ENCODE measurements at places on chromosomes 2 and 18. TPM values are rescaled to one million over a fixed set of nuclear protein-coding genes. Genes with fewer than 3 reads are reported as not detected.

GRCh38 chr2:102606353-102606752, 13.0 kb upstream of the SLC9A2 start:
- DNase-seq: no peak

GRCh38 chr2:25098670-25099486, 57.0 kb downstream of the EFR3B start:
- no peak for DNase-seq

- DNase-seq: no peak
These were observed 243.8 kb downstream of the DLGAP1 start for GRCh38 chr18:4211111-4211837.

DNA sequence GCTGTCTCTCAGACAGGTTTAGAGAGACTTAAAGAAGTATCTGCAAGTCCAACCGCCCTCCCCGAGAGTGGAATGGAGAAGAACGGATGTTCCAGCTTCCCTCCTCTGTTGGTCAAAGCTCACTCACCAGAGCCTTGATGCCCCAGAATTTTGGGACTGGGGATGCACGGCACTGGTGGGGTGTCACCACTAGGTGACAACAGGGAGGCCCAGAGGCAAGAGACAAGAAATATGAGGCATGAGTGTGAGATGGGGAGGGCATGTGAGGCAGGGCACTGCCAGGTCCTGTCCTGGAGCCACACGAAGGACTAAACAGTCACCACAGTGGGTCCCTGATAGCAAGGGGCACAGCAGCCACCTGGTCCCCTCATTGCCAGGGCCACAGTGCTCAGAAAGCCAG, 35.1 kb upstream of the SH3BP4 start:
- no peak for DNase-seq

The PREPL gene
- 27.8 TPM for total RNA-seq

DNA sequence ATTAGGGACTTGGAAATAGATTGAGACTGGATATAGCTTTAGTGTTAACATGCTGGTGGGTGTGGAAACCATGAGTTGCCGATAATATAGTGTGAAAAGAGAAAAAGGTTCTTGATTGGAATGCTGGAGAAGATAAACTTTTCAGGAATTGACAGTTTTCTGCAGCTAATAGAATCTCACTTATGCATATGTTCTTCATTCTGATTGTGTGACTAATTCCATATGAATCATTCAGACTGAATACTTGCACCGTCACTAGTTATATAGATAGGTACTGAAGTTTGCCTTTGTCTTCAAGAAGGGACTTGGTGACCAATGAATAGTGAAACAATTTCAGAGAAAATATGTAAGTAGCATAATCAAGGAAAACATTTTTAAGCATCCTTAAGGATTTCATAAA, 225.7 kb upstream of the FOSL2 start:
- DNase-seq: no peak

The HNRNPA3 gene
- 340 TPM for total RNA-seq

DNA sequence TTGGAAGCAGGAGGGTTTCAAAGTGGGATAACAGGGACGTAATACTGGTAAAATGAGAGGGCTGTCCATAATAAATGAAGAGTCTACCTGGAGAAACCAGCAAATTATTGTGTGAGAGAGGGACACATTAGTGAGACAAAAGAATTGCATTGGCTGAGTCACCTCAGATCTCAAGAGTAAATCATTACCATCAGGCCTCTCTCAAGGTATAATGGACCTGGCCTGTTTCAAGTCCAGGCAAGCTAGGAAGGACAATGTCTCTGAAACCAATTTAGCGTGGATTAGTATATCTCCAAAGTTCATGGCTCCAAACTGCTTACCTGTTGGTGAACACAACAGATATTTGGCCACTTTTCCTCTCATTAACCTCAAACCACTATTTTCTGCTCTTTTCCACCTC, 471.4 kb downstream of the CMPK2 start:
- DNase-seq: no peak

- no peak for DNase-seq
These were observed 54.0 kb upstream of the LYPD6B start for GRCh38 chr2:148984449-148984848.

The CEP68 gene
- total RNA-seq: 6.0 TPM

GRCh38 chr2:223734346-223734745, 103.0 kb downstream of the AP1S3 start:
- no peak for DNase-seq

The POTEI gene
- not detected for total RNA-seq

- DNase-seq: no peak
These were observed 323.2 kb upstream of the SLC39A10 start for GRCh38 chr2:195333869-195334268.

The CYS1 gene
- total RNA-seq: not detected

- DNase-seq: no peak
These were observed 12.0 kb downstream of the UGP2 start for GRCh38 chr2:63853527-63854310.

The RGPD8 gene
- 12.5 TPM for total RNA-seq

- no peak for DNase-seq
These were observed 5.6 kb downstream of the REL start for GRCh38 chr2:60886991-60887390.

The PSMA8 gene
- total RNA-seq: 2.1 TPM

DNA sequence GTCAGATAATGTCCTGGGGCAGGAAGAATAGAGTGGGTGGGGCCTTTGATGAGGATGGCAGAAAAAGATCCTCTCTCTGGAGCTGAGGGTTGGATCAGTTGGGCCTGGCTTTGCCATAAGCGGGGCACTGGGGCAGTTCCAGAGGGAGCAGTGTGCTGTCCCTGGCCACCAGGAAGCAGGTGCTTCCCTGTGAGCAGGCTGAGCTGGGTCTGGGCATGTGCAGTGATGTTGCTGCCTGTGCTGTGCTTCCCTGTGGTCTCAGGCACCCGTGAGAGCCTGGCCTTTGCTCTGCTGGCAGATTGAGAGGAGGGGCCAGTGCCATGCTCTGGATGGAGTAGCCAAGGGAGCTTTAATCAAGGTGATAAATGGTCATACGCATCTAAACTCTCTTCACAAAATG, 14.6 kb upstream of the NPPC start:
- no peak for DNase-seq

GRCh38 chr18:36782710-36783109, 46.1 kb downstream of the TPGS2 start:
- DNase-seq: no peak

The APOB gene
- not detected for total RNA-seq

The CGREF1 gene
- 6.6 TPM for total RNA-seq

The SLC14A1 gene
- total RNA-seq: 0.74 TPM

GRCh38 chr2:120809609-120810440, 74.2 kb downstream of the GLI2 start:
- DNase-seq: no peak

DNA sequence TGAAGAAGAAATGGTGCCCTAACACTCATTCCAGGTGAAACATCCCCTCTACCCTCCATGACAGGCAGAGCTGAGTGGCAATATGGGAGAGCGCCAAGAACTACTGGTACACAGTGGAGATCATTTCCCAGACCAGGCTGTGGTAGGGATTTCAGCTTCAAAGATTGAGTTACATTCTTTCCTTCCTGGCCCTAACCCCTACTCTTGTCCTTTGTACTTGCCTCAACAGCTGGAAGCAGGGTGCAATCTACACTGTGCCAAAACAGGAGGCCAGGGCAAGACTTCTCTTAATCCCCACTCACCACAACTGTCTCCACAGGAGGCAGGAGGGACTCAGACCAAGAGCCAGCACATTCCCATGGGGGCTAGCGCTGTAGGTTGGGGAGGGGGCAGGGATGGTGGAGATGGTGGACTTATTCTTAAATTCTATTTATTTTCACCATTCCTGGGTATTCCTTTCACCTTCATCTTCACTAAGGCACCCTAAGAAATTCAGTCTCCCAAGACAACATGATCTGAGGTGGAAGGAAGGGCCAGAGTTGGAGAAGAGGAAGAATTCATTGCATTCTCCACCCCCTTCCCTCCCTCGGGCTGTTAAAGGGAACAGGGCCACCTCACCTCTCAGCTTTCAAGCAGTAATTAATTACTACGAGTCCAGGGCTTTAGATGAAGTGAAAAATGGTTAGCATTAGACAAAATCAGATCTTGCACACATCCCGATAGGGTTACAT, 65.9 kb downstream of the AAK1 start:
- no peak for DNase-seq

The DYSF gene
- total RNA-seq: 0.05 TPM

The POTEF gene
- total RNA-seq: not detected

- no peak for DNase-seq
These were observed 386.4 kb downstream of the PIK3C3 start for GRCh38 chr18:42341423-42341822.

The RGPD3 gene
- total RNA-seq: 0.20 TPM

The ACTG2 gene
- not detected for total RNA-seq

GRCh38 chr18:47427072-47427471, 175.6 kb upstream of the SKOR2 start:
- DNase-seq: no peak

DNA sequence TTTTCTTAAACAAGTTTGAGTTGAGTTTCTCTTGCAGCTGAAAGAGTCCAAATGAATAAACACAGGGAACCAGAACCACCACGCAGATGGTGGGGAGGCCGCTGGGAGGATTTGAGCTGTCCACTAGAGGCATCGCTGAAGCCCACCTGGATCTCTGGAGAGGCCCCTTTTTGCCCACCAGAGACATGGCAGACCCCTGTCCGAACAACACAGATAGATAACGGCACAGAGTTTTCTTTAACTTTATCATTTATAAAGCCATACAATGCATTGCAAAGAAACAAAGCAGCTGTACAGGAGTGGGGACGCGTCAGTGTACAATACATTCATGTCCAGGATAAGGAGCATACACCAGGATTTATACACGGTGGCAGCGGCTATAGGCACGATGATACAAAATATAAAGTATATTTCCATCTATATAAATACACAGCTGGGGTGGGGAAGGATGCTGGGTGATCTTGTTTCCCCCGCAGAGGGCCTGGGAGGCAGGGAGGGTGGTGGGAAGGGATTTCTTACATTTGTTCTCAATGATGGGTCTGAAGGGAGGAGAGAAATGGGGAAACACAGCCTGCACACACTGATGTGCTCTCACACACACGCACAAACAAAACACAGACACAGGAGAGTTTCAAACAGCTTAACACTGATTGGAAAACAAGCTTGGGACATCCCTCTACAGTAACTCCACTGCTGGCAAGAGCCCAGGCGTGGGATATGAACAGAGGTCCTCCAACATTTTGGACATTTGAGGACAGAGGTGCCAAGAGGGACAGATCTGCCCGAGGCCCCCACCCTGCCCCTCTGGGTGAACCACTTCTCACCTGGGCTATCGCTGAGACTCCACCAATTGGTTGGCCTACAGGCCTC, 203.0 kb downstream of the TNS1 start:
- DNase-seq: no peak

The ACOXL gene
- total RNA-seq: not detected

DNA sequence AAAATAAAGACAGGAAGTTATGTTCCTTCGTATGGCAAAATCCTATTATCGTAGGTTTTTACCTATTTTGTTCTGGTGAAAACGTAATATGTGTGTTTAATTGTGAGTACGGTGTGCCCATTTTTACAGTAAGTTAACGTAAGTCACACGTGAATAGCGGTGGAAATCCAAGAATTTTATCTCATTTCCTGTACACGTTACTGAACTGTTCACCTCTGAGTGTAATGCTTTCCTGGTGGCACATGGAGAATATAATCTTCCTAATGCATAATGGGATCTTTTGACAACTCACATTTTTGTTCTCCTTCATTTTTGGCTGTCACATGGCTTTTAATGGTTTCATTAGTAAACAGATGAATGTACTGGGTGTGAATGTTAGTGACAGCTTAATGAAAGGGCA, 28.2 kb downstream of the BCL2L11 start:
- no peak for DNase-seq

DNA sequence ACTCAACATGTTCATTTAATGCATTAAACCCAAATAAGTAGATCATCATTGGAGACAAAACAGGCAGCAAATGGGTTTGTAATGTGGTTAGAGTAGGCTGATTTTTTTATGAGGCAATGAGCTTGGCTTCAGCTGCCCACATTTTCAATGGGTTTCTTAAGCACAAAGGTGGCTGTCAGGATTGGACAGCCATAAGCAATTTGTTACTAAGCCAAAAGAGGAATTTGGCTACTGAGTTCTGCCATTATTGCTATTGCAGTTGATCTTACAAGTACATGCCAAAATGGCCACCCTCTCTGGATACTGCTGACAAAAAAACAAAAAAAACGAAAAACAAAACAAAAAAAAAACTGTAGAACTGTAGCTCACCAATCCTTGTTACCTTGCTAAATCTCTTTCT, 1348.0 kb upstream of the PIK3C3 start:
- no peak for DNase-seq

The CD8B gene
- total RNA-seq: 1.7 TPM

DNA sequence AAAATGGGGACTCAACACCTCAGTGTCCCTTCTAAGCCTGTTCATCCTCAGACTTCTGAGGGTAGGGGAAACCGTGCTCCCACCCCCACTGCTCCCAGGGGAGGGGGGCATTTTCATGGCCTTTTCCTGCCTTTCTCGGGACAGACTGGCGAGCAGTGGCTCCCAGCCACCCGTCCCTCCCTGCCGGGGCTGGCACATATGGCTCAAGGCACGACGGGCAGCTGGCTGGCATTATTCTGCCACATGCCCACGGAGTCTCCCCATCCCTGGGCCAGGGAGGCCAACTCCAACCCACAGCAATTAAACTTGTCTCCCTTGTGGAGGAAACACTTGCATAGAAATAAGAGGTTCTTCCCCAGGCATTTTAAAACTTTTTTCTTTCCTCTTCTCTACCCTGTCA, 148.5 kb upstream of the CBLN2 start:
- no peak for DNase-seq

- DNase-seq: peak; percentile 10
These were observed 3.2 kb downstream of the DSEL start for GRCh38 chr18:67513280-67513679.

The LRRC30 gene
- not detected for total RNA-seq

The RESP18 gene
- total RNA-seq: not detected

DNA sequence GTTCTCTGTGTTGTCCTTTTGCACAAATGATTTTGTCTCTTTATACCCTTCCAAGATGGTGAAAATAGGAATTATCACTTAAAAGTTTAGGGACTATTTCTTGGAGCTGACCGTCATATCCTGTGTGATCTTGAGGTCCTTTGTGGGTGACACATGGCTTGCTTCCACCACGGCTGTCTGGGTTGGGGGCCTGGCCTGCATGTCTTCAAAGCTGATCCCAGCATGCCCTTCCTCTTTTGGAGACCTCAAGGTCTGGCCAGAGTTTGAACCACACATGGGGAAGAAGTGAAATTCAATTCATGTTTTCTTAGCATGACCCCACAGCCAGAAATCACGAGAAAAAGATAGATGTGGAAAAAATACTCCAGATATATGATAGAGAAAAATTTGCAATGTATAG, 14.0 kb downstream of the SFTPB start:
- no peak for DNase-seq

- DNase-seq: no peak
These were observed 607.5 kb upstream of the SLC39A10 start for GRCh38 chr2:195049372-195050031.

GRCh38 chr18:41113885-41114482, 841.0 kb upstream of the PIK3C3 start:
- DNase-seq: no peak
